ENCODE measurements at places on chromosomes 6 and 20. TPM values are rescaled to one million over a fixed set of nuclear protein-coding genes. Genes with fewer than 3 reads are reported as not detected.

The KCNK16 gene
- 0.20 TPM for polyA plus RNA-seq

The BTN1A1 gene
- 0.19 TPM for polyA plus RNA-seq

The ZFP57 gene
- polyA plus RNA-seq: 0.08 TPM

The BPIFB4 gene
- 0.08 TPM for polyA plus RNA-seq

The DOK5 gene
- 21.7 TPM for polyA plus RNA-seq

DNA sequence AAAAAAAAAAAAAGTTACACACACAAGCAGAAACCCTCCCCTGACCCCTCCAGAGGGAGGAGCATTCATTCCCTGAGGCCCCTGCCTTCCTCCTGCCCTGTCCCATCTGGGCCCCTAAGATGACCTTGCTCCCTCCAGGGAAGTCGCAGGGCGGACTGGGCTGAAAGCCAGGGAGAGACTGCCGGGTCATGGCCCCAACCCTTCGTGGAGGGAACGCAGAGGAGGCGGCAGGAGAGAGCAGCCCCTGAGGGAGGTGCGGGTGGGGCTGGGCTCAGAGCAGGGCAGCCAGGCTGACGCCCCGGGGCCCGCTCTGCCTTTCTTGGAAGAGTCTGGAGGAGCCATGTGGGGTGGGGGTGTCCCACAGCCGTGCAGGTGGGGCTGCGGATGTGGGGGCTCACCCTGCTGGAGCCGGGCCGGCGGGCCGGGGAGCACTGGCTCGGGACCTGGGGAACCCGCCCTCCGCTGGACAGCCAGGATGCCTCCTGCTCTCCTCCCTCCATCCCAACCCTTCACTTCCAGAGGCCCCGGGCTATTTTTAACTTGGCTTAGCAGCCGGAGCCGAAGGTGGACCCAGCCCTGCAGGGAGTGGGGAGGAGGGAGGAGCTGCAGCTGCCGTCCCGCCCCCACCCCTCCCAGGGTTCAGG, 15.0 kb upstream of the ABHD16B start:
- DNase-seq: peak; percentile 96

GRCh38 chr6:122839906-122840305, 50.8 kb downstream of the SMPDL3A start:
- DNase-seq: no peak

- DNase-seq: no peak
Observed at GRCh38 chr6:70124443-70124842, 178.4 kb downstream of the COL9A1 start.

DNA sequence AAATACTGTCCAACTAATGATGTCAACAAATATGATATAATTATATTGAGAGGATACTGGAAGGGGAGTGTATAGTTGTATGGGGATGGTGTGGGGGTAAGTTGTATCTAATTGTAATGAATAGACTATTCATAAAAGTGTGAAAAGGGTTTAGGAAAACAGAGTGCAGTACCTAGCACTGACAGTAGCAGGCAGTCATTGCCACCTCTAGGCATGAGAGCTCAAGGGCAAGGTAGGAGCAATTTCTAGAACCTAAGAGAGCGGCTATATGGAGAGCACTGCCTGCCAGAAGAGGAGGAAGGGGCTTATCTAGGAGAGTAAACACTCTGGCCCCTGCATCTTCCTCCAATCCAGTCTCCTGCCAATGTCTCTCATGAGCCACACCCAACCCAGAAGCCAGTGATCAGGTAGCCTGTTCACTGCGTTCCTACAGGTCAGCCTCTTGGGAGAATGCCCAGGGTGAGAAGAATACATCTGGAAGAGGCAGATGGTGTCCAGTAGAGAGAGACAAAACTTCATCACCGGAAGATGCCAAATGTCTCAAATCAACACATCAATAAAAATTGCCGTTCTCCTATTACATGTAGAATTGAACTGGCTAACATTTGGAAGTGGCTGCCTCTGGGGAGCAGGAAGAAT, 200.0 kb downstream of the LY86 start:
- no peak for DNase-seq

- no peak for DNase-seq
Observed at GRCh38 chr6:16729183-16729691, 32.0 kb downstream of the ATXN1 start.

- peak; percentile 85 for DNase-seq
Observed at GRCh38 chr20:58377766-58378401, 11.1 kb upstream of the VAPB start.

GRCh38 chr20:8215361-8215781, 83.3 kb downstream of the PLCB1 start:
- peak; percentile 73 for DNase-seq

DNA sequence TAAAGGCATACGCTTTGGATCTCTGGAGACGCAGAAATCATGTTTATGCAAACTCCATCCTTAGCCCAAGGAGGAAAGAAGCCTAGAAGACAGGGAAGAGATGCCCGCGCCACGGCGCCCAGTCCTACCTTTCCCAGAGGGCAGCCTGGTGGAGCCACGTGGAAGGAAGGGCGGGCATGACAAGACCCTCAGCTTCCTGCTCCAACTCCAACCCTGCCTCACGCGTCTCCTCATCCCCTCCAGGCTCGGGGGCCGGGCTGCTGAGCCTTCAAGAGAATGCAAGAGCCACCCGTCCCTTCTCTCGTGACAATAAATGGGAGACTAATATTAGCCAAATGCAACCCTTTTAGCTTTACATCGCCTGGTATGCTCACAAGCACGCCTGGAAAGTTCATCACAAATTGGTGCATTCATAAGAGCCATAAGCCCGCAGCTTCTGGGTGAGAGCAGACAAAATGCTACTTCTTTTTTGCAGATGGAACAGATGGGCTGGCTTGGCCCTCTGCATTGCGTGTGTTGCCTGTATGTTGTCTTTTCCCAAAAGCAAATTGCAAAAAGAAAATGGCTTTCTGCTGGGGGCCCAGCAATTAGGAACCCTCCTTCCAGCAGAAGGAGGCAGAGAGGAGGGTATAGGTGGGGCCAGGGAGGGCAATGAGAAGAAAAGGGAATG, 8.2 kb upstream of the NTSR1 start:
- DNase-seq: no peak

GRCh38 chr6:114523508-114523907, 180.7 kb upstream of the HS3ST5 start:
- DNase-seq: peak; percentile 16

GRCh38 chr6:42873313-42873712, 6.1 kb upstream of the RPL7L1 start:
- DNase-seq: no peak

- DNase-seq: no peak
Observed at GRCh38 chr6:158775832-158776231, 43.3 kb downstream of the EZR start.

DNA sequence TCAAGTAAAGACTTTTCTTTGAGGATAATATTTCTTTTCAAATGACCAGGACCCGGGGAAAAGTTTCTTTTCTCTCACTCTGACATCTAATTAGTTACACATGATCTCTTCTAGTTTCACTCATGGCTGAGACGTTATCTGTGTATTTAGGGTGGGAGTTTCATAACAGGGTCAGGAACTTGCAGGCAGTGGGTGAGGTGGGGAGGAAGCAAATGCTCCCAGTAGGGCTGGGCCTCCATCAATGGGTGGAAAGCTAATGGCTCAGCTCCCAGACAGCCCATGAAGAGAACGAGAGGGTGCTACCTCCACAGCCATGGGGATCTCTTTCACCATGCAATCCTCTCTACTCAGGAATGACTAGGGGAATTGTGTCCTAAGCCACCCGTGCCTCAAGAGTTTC, 119.3 kb downstream of the F13A1 start:
- no peak for DNase-seq

- no peak for DNase-seq
Observed at GRCh38 chr6:118489990-118490389, 58.1 kb upstream of the PLN start.

DNA sequence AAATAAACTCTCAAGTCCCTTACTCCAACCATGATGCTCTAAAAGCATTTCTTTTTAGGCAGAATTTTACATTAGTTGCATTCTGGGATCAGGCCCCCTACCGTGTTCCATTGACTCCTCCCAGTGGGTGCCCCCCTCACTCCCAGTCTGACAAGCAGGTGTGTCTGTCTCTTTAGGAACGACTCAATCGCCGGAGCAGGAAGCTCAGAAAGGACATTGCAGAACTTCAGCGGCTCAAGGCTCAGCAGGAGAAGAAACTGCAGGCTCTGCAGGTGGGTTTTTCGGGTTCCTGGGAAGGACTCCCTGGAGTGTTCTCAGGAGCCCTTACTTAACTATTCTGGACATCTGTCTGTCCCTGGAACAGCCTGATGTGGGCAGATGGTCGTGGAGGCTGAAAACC, 9.9 kb downstream of the TRIM40 start:
- no peak for DNase-seq

DNA sequence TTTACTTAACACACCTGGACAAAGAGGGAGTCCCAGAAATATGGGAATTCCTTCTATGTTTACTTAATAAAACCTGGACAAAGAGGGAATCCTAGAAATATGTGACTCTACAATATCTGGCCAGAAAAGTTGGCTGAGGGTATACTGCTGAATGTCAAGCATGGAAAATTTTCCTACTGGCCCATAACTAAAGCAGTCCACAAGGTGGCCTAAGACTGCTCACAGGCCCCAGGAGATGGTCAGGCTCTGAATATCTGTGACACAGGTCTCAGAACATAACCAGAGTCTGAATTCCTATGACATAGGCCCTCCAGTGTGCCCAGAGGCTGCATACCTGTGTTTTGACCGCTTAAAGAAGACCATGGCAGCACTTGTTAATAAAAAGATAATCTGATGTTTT, 578.2 kb upstream of the NRSN1 start:
- peak; percentile 11 for DNase-seq

DNA sequence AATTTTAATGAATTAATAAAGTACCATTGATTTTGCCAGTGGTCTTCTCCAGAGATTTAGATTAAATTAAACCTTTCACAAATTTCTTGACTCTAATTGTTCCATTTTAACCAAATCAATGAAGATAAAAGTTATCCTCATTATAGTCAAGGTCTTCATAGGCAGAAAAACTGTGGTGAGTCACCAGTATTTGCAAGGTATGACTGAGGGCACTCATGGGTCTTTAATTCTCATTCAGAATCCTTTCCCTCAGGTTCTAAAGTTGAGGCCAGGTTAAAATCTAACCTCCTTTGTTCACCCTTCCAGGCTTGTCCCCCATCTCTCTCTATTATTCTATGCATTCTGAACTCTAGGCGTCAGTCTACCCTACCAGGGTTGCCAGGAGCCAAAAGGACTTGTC, 93.9 kb downstream of the JAG1 start:
- no peak for DNase-seq

- DNase-seq: no peak
Observed at GRCh38 chr6:110534731-110535492, 58.5 kb upstream of the SLC22A16 start.

DNA sequence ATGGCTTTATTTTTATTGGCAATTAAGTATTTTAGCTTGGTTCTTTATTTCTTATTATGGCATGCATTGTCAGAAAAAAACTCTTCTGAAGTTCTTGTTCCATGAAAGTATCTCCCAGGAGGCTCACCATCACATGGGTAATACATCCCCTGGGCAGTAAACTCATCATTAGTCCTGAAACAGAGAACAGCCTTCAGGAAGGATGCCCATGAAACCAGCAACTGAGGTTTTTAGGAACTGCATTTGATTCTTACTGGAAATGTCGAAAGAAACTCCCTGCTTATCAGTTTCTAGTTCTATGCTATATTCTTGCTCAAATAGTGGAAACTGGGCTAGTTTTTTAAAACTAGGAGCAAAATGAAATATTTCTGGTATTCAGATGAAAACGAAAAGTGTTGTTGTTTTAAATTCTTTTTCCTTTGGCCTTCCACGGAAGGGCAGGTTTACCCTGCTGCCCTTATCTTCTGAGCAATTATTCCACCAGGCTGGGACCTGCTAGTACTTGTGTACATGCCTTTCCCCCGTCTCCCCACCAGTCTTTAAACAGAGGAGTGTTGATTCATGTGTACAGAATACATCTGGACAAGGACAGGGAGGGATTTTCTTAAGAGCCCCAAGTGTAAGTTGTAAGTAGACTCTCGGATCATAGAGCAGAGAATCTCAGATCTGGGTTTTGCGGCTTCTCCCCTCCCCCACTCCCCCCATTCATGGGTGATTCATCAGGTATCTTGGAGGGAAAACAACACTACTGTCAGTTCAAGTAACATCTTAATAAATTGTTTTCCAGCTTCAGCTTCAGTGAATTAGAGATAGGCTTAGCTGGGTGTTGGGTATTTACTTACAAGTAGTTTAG, 81.5 kb downstream of the RTN4IP1 start:
- no peak for DNase-seq

- peak; percentile 91 for DNase-seq
Observed at GRCh38 chr6:28443112-28443773, at the start of gene ZSCAN23. Gene ZSCAN23 (minus strand): TSS chr6:28443491. CDS start chr6:28436266, 7,225 bp downstream.

DNA sequence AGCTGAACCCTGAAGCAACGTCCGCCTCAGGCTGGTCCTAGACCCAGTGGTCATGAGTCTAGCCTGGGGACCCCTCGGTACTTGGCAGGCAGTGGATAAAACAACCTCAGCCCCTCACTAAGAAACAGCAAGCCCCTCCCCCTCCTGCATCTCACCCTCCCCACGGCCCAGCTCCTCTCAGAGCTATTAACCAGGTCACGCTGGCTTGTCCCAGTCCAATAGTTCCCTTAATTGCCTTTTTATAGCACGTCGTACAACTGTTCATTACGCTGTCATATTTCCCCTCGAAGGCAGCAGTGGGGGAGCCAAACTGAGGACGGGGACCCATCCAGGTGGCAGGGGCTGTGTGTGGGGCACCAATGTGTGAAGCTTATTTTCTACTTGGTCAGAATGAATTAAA, 8.6 kb upstream of the SLC32A1 start:
- DNase-seq: no peak

DNA sequence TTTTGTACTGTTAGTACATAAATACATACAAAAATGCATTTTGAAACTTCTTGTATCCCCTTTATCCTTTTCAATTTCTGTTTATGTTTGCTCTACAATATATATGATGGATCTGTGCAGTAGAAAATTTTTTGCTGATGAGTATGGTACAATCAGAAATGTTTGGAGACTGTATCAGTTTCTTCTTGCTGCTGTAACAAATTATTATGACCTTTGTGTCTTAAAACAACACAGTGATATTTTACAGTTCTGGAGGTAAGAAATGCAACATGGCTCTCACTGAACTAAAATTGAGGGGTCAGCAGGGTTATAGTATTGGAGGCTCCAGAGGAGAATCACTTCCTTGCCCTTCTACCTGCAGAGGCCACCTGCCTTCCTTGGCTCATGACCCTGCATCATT, 184.4 kb downstream of the EYA2 start:
- DNase-seq: no peak

DNA sequence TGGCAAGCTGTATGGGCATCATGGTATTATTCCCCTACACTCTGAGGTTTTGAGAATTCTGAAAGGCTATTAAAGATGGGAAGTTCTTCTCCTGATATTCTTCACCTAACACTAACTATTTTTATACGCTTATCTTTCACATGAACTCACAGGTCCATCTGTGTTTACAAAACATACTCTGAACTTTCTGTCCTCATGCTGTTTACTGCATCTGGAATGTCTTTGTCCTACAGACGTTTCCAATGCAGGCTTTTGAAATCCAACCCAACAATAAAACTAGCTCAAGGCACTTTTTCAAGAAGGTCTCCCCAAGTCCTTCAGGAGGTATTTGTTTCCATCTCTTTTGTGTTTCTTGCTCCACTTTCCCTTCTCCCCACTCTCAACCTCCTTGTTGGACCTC, 60.5 kb upstream of the MLIP start:
- no peak for DNase-seq

GRCh38 chr6:142339113-142339512, 37.3 kb downstream of the ADGRG6 start:
- DNase-seq: no peak

Data from muscle of leg (tissue), 16 donors.